Epithelial cell of esophagus (primary cell): ENCODE measurements at places on chromosomes 4 and X.

DNA sequence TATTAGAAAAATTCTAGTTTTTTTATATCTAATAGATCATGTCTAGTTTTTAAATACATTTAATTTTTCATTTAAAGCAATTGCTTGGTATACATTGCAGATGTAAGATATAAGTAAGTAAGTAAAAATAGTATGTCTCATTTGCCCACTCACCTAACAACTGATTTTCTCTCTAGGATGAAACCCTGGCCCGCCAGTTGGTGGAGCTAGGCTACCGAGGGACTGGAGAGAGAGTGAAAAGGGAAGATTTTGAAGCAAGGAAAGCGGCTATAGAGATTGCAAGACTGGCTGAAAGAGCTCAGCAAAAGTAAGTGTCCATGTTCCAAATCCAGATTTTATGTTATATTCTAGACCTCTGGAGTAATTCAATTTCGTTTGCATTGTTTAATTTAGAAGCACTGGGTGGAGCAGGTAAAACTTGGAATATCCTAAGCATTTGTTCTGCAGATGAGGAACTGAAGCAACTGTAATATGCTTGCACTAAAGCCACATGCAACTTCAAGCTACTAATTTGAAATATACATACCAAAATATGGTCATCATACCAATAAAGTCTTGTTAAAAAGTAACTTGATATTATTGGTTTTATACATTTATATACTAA lies 27.1 kb downstream of the CFAP299 start:
- DNase-seq = peak; percentile 60

- DNase-seq = no peak
Observed at GRCh38 chr4:149102765-149103164, 660.6 kb upstream of the NR3C2 start.

DNA sequence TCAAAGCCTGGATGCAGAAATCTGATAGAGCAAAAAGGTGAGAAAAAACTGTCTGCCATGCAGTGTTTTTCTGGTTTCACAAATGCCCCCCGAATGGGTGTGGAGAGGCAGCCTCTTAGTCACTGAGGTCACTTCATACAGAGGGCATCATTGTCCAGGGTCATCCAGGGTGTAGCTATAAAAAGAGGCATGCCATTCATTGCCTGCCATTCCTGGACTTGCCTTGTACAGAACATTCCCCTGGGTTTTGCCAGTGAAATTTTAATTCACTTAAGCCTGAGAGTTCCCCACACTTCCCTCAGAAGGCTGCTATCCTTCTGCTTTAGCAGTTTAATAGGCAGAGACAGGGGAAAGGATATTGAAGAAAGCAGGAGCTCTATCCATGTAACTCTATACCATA lies 230.3 kb downstream of the UNC5C start:
- DNase-seq = no peak

DNA sequence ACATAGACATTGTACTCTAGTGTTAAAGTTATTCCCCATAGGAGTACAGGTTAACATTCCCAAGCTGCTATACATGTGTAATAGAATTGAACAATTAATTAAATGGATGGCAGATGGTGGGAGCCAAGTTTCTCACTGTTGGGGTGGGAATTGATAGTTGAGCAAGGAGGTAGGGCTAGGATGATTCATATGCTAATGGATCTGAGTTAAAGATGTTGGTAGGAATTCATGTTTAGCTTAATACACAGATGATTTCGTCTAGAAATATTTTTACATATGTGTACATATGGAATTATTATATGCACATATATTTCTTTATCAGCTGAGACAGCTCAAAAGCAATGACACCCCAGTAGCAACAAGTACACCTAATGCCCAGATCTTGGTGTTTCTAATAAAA lies 26.1 kb upstream of the PAPSS1 start:
- DNase-seq = no peak

DNA sequence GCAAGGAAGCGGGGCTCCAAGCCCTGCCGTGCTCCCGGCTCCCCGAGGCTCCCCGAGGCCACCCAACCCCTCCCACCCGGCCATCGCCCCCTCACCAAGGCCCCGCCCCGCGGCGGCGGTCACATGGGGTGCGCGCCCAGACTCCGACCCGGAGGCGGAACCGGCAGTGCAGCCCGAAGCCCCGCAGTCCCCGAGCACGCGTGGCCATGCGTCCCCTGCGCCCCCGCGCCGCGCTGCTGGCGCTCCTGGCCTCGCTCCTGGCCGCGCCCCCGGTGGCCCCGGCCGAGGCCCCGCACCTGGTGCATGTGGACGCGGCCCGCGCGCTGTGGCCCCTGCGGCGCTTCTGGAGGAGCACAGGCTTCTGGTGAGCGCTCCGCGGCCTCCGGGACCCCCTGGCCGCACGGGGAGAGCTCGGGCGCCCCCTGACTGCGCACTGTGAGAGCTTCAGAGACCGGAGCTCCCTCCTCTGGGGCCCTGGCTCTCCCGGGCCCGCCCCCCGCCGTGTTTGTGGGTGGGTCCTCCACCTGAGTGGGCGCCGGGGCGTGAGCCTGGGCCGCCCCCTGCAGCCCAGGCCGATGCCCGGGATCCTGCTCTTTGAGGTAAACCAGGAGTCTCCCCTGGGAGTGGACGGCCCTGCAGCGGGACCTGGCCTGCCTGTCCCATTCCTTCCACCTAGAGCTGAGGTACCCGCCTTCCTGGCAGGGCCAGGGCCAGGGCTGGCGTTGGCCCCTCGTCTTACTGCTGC lies at the start of gene IDUA:
Gene IDUA (plus strand): TSS at position 166 of the 745 bp plus-strand sequence. CDS start 41 bp downstream, at position 207.
- DNase-seq = peak; percentile 67
